ENCODE measurements at places on chromosomes 16 and 17.

GRCh38 chr16:56645311-56645710 is 6.4 kb upstream of the MT1B start:
- DNase-seq, result no peak

DNA sequence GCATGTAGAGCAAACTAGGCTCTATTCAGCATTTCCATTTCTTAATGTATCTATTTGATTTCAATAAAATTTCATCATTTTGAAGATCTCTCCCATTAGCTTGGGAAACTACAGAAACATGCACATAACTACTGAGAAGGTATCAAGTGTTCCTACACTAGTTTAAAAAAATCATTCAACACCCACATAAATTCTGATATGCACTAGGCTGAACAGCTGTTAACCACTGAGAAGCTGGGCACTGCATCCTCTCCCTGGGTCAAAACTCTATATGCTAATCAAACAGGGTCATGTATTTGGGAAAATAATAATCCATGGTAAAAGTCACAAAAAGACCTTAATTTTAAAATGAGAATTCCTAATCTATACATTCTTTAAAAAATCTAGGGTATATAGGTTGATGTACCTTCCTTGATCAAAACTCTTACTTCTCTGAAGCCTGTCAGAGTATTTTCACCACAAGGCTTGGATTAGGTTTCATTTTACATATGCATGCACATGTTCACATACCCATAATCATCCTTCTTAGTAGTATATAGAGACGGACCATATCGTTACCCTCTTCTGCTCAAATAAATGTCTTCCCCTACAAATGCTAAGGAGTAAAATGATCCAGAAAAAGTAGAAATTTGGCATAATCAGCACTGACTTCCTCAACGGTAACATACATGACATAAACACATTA is 57.2 kb downstream of the KANSL1 start:
- no peak for DNase-seq

DNA sequence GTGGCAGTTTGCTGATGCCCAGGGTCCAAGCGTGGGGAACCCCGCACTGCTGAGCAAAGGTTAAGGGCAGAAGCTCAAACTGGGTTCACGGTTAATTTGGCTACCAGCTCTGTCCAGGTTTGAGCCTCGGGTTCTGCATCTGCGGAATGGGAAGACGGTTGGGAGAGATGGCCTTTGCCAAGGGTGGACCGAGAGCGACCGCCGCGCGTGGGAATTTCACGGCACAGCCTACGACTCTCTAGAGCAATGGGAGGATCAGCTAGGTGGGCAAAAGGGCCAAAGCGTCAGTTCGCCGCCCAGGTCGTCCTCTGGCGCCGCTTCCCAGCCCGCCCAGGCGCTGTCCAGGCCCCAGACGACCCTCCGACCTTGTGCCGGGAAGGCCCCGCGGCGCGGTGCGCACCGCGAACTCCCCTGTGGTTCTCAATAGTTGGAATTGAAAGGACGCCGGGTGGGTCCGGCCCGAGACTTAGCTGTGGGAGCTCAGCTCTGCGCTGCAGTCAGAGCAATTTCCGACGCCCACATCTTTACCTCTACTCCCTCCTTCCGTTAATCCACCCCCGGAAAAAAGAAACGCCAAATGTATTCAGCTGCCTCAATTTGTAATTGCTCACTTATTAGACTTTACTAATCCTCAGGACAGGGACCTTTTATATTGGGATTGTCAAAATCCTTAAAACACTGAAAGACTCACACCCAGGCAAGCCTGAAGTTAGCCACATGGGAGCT is 2.5 kb upstream of the HS3ST3B1 start:
- no peak for DNase-seq

GRCh38 chr17:47252209-47252608 is 1.4 kb upstream of the ITGB3 start:
- DNase-seq, result no peak

DNA sequence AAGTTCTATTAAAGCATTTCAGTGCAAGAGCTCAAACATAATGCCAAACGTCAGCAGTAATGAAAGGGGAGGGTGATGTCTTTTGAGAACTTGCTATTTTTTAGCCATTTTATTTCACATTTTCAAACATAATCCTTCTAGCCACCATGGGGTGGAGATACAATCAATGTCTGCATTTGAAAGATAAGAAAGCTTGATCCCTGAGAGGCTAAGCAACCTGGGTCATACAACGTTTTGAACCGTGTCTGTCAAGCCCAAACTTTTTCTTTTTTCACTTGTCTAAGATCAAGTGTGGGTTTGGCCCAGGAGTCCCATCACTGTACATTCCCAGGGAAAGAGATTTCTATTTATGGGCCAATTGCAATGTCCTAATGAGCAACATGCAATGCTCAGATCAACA is 331.1 kb downstream of the SLC39A11 start:
- DNase-seq, result no peak

Measured in activated gamma-delta T cell treated with Interleukin-2 at 50 U/mL for 16 hours (primary cell).